ENCODE measurements at places on chromosomes 3 and 15. TPM values are rescaled to one million over a fixed set of nuclear protein-coding genes. Genes with fewer than 3 reads are reported as not detected.

DNA sequence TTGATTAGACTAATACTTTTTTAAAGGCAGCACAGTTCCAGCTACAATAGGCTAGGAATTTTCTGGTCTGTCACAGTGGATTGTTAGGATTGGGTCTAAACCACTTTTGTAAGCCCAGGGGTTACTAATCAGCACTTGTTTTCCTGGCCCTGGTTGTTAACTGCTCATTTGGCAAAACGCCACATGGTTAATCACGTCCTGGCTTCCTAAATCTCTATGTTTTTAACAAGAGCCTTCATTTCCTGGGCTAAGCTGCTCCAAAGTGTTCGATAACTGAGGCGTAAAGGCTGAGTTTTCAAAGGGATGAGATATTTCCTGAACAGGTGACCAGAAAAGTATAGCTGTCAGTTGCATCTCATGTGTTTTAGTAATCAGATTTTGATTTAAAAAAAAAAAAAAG lies 38.9 kb upstream of the CLRN1 start:
- no peak for DNase-seq

DNA sequence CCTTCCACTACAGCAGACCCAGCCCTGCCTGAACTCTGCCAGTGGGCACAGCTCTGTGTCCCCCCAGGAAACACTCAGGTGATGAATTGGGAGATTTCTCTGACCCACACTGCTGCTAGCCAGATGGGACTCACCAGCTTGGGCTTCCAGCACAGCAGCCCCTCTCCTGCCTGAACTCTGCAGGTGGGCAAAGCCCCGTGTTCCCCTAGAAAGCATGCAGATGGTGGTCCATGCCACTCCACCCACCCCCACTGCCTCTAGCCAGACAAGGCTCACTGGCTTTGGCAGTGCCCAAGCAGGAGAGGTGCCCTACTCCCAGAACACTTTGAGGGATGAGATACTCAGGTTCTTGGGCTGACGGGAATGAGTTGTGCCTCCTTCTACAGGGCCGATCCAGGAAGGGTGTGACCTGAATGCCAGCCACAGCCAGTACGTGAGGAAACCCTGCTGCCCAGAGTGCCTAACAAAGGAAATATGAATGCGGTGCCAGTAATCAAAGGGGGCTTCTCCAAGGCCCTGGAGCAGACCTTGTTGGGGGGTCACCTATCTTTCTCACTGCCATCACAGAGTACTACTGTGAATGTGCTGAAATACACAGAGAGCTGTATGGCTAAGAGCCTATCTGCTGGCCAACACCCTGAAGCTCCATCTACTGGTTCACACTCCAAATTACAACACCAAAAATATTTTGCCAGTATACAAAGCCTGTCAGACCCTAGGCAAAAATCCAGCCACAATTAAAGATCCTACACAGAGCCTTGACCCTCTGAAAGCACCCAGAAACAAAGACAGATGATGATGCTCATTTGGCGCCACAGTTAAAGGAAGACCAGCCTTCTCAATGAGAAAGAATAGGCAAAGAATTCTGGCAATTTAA lies 61.9 kb downstream of the BTLA start:
- DNase-seq = no peak

- no peak for DNase-seq
Measured at GRCh38 chr3:197460002-197460401, 95.8 kb downstream of the BDH1 start.

DNA sequence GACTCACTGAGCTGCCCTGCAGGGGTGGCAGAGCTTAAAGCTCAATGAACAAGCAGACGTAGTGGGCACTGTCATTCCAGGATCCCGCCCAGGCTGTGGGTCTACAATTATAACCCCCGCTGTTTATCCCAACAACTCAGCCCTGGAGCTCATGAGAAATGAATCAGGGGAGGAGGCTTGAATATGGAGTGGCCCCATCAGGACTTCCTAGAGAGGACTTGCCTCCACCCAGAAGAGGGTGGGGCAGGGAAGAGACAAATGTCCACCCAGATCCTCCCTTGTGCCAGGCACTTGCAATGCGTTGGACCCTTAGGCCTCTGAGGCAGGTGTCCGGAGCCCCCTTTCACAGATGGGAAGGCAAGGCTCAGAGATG lies 33.0 kb downstream of the SLC6A20 start:
- DNase-seq = no peak

The HSPBAP1 gene
- 16.7 TPM for total RNA-seq

Measured in omental fat pad (tissue), 4 donors.